ENCODE measurements at places on chromosomes 5 and 9. TPM values are rescaled to one million over a fixed set of nuclear protein-coding genes. Genes with fewer than 3 reads are reported as not detected.

- DNase-seq: no peak
Observed at GRCh38 chr9:131872006-131872405, 132.1 kb upstream of the RAPGEF1 start.

DNA sequence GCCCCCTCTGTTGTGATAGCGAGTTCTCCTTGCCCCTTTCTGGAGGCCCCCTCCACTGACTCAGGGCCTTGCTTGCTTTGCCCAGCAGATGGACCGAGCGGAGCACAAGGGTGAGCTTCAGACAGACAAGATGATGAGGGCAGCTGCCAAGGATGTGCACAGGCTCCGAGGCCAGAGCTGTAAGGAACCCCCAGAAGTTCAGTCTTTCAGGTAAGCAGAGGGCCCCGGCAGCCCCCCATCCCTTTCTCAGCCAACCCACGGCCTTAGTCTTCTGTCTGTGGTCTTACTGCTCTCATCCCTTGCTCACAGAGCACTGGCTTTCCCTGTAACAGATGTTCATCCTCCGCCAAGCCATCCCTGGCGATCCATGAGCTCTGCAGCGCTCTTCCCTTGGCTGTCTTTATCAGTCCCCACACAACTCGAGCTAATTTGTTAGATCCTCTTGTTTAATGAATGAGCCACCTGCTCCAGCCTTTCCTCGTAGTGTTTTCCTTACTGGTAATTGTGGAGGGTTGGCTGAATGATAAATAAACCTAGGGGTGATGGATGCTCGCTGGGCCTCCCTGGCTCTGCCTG, 18.4 kb upstream of the RARS1 start:
- DNase-seq: no peak

GRCh38 chr5:139335811-139336210, 5.8 kb upstream of the PAIP2 start:
- DNase-seq: no peak

DNA sequence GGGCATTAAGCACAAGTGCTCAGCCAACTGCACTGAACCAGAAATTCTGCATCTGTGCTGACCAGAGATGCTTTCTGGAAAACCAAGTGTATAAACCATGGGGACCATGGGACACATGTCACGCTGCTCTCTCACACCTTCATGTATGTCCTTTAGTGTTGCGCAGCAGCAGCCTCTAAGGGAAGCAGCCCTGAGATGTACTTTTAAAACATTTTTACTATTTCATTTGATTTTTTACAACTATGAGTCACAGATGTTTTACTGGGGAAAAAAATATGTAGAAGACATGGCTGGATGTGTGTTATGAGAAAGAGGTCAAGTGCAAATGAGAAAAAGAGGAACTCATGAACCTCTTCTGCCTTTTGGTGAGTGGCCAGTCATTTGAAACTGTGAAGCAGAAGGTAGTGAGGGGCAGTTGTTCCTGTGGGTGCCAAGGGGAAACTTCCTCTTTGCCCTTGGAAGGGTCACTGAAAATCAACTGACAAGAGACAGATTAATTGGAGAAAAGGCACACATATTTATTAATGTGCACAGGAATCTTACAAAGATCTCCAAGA, 31.4 kb upstream of the SYK start:
- no peak for DNase-seq

Gene IL17B
- total RNA-seq: not detected

Gene KIF27
- total RNA-seq: 7.4 TPM

- DNase-seq: no peak
Observed at GRCh38 chr9:27125030-27125429, 16.0 kb downstream of the TEK start.

DNA sequence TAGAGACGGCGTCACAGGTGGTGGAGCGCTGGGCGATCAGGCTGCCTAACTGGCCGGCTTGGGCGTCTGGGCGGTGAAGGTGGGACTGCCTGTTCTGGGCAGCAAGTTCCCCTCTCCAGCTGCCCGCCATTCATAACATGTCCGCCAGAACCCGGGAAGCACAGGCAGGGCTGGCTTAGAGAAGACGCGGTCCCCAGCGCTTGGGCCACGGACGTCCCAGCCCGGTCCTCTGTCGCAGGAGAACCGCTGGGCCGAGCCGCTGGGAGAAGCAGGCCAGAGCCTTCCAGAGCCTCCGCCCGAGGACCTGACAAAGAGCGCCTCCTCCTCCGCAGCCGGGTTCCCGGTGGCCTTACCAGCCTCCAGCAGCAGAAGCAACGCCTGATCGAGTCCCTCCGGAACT, 15.2 kb upstream of the HAND1 start:
- DNase-seq: no peak

DNA sequence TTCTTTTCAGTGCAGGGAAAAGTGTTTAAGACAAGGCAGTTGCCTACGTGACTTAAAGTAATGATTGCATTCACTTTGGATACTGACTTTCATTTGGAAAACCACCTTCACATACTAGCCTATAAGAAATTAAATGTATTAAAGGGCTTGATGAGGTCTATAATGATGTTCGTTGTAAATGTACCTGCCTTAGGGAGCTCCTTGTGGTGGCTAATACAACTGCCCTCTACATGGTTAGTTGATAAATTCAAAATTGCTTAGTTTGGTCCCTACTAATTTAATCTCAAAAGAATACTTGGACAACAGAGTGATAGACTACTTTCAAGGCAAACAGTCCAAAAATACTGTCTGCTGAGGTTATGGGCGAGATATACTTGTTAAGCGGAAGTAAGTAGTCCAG, 3.8 kb downstream of the VLDLR start:
- no peak for DNase-seq

Gene IL5
- not detected for total RNA-seq

Gene PDGFRB
- total RNA-seq: 0.49 TPM

- DNase-seq: no peak
Observed at GRCh38 chr5:89443508-89443907, 560.5 kb upstream of the MEF2C start.

Gene PCDHB13
- total RNA-seq: not detected

- no peak for DNase-seq
Observed at GRCh38 chr5:128966846-128967245, 1.6 kb downstream of the SLC27A6 start.

DNA sequence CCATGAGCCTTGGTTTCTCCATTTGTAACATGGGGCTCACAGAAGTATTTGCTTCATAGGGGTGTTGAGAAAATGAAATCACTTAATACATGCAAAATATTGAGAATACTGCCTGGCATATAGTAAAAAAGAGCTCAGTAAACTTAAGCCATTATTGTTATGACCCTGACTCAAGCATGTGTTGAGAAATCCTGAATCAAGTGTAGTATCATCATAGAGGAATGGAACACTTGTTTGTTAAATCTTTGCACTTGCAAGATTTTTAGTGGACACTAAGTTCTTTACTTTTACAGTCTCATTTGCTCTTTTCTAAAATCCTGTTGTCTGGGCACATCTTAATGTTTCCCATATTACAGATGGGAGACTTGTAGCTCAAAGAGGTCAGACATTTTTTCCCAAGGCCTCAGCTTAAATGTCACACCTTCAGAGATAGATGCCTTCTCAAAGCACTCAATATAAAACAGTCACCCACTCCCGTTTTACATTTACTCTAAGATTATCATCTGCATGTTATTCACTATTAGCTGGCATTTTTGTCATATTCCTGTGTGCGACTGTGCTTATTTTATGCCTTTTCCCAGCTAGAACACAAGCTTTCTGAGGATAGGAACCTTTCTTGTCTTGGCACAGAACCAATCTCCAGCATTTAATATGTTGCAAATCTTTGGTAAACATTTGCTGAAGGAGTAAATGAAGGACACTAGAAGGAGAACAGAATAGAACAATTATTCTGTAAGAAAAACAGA, 250.0 kb upstream of the TNC start:
- no peak for DNase-seq

Gene KIF12
- total RNA-seq: not detected

DNA sequence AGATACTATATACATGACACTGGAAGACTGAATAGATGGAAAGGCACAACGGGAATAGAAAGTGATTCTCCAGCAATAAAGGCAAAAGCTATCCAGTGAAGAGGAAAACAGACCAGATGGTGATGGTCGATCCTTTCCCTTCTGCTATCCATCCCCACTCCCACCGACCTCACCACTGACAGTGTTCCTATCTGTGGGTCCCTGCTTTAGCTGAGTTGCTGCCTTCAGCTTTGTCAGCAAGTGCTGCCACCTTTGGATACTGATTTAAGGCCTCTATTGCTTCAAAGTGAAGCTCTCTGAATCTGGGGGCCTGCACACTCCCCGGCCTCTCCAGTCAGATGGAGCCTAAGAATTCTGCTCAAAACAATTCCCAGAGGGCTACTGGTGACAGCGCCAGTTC, 32.3 kb downstream of the EPB41L4A start:
- DNase-seq: no peak

DNA sequence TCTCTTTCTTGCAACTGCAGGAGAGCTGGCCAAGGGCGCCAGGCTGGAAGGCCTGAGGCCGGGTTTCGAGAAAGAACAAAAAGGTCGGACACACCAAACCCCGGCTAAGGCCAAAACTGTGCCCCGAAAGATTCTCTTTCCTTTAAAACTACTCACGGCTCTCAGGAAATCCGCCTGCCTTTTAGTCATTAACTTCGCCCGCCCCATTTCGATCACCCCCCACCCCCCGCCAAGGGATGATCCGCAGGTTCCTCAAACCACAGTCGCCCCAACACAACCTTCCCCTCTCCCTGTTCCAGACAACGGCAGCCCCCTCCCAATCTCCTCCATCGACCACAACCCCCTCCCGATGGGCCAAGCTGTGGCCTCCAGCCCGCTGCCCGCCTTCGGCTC, 536 bp downstream of the FEM1C start:
- DNase-seq: no peak

DNA sequence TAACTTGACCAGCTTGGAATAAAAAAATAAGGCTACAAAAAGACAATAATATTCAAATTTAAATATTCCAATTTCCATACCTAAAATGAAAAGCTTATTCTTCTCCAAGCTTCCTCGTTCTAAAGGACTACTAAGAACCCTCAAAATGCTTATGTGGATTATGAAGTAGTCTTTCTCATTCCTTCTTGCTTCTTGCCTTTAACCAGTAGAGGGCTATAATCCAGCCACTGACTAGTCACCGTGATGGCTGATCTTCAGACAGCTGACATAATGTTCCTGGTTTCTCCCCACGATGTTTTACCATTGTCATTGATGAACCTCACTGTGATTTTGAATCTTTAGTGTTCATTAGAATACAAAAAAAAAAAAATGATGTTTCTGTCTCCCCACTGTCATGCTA, 515.3 kb downstream of the TLE1 start:
- no peak for DNase-seq

GRCh38 chr5:126449751-126450271, 26.6 kb downstream of the GRAMD2B start:
- peak; percentile 32 for DNase-seq

Gene DDX4
- total RNA-seq: not detected

Gene ARSI
- not detected for total RNA-seq

- DNase-seq: no peak
Observed at GRCh38 chr5:675111-675870, 17.9 kb downstream of the TPPP start.

Gene GNG10
- total RNA-seq: 10.8 TPM

Gene DNAI1
- total RNA-seq: not detected

Measured in naive thymus-derived CD8-positive, alpha-beta T cell (primary cell).